ENCODE measurements at places on chromosomes 7 and 10. TPM values are rescaled to one million over a fixed set of nuclear protein-coding genes. Genes with fewer than 3 reads are reported as not detected.

Gene HOXA10
- total RNA-seq: 0.38 TPM

Gene FANK1
- total RNA-seq: 2.6 TPM

Gene SPDYE3
- total RNA-seq: not detected

Gene CADPS2
- total RNA-seq: 46.1 TPM

Gene POU6F2
- total RNA-seq: 0.78 TPM

Gene SCART1
- 2.6 TPM for total RNA-seq

Gene FOXI2
- not detected for total RNA-seq

Gene SAP25
- total RNA-seq: 6.4 TPM

Gene CAV2
- 192 TPM for total RNA-seq

Gene GLCCI1
- 45.1 TPM for total RNA-seq

Gene ALOX5
- total RNA-seq: 128 TPM

Gene CUZD1
- 0.78 TPM for total RNA-seq

Gene AGBL3
- total RNA-seq: 3.9 TPM

Gene RARRES2
- 259 TPM for total RNA-seq

Gene RBM20
- 0.41 TPM for total RNA-seq

Gene CCL24
- total RNA-seq: 4.8 TPM

Gene FOXP2
- 7.6 TPM for total RNA-seq

Gene CRCP
- total RNA-seq: 33.1 TPM

Gene CYP2C18
- 1.1 TPM for total RNA-seq

Gene AGK
- 17.5 TPM for total RNA-seq

Gene EMX2
- total RNA-seq: not detected

Gene IL15RA
- total RNA-seq: 36.7 TPM

Gene STRIP2
- 1.3 TPM for total RNA-seq

Gene RNF133
- 1.2 TPM for total RNA-seq

Gene LIPM
- total RNA-seq: not detected

Gene ACHE
- total RNA-seq: 2.9 TPM

Gene C10orf71
- not detected for total RNA-seq

Gene STK31
- total RNA-seq: 1.1 TPM

Gene HTR7
- total RNA-seq: 0.64 TPM
